Activated naive CD8-positive, alpha-beta T cell treated with anti-CD3 and anti-CD28 coated beads, Interleukin-2, amount 50 U/mL, for 24 hours (primary cell): ENCODE measurements at places on chromosomes 11 and 22.

- DNase-seq = no peak
These were observed 5.0 kb downstream of the OR10A5 start for GRCh38 chr11:6850526-6850925.

- no peak for DNase-seq
These were observed 25.5 kb downstream of the TMEM123 start for GRCh38 chr11:102427068-102427467.

DNA sequence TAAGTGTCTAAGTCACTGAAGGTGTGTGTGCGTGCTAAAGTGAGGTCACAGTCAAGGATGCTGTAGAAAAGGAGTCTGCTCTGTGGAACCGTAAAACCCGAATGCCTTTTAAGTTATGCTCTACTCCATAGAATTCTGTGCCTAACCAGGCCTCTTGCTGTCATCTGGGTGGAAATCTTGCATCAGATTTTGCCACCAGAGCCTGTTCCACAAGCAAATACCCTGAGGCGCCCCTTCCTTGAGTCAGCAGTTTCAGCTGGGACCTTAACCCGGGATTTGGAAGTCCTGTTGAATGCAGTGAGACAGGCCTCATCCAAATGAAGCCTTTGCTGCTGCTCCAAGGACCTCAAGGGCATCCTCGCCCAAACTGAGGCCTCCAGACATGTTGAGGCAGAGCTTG is 109.8 kb downstream of the WNT11 start:
- DNase-seq = no peak

GRCh38 chr11:45569776-45570175 is 95.6 kb downstream of the CHST1 start:
- no peak for DNase-seq

DNA sequence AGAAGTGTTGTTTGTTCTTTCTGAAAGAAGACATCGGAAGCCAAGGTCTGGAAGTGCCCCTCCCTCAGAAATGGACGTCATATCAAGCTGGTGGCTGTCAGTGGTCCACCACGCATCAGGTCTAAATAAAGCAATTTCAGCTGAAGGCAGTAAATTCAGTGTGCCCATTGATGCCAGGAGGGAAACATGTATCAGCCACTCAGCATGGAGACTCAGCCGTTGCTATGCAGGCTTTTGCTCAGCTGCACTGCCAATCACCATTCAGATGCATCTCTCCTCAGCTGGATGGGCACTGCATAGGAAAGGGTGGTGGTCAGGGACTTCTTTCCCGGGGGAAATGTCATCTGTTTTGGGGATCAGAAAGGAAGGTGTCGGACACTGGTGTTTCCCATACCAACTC is 878.2 kb downstream of the NTM start:
- DNase-seq = no peak

GRCh38 chr11:129040934-129041333 is 98.3 kb upstream of the TP53AIP1 start:
- no peak for DNase-seq

- no peak for DNase-seq
These were observed 13.5 kb downstream of the KIAA1671 start for GRCh38 chr22:24965822-24966626.
